Activated CD4-positive, alpha-beta T cell treated with anti-CD3 and anti-CD28 coated beads, Interleukin-2, amount 10 ng/mL, durations not matched to agents 7 days and 5 days (primary cell): ENCODE measurements at places on chromosomes 2 and 18.

- DNase-seq: no peak
These were observed 18.2 kb downstream of the AOX1 start for GRCh38 chr2:200603972-200604371.

GRCh38 chr2:57185568-57185967 is 861.0 kb upstream of the VRK2 start:
- no peak for DNase-seq

DNA sequence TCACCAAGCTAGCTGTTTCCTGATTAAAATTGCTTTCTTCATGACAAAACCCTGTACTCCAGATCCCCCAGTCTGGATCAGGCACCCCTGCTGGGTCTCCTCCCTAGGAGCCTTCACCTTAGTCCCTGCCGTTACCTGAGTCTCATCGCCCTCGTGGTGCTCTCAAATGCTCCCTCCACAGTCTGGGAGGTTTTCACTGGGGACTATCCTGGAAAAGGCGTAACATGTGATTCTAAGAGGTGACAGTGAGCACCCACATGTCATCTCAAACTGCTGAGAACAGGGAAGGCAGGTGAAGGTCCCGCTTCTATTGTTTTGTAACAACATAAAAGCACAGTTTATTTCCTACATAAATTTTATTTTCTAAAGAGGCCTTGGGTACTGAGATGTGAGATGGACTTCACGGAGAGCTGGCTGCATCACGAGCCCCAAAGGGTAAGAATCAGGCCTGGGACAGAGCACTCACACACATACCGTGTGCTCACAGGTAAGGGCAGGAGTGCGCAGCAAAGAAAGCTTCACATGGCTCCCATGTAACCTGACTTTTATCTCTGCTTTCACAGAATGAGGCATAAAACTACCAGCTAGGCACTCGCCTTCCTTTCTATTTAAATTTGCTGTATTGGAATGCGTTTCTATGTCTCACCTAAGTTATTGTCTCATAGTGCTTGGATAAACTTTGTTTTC is 531.5 kb downstream of the RNF144A start:
- no peak for DNase-seq

DNA sequence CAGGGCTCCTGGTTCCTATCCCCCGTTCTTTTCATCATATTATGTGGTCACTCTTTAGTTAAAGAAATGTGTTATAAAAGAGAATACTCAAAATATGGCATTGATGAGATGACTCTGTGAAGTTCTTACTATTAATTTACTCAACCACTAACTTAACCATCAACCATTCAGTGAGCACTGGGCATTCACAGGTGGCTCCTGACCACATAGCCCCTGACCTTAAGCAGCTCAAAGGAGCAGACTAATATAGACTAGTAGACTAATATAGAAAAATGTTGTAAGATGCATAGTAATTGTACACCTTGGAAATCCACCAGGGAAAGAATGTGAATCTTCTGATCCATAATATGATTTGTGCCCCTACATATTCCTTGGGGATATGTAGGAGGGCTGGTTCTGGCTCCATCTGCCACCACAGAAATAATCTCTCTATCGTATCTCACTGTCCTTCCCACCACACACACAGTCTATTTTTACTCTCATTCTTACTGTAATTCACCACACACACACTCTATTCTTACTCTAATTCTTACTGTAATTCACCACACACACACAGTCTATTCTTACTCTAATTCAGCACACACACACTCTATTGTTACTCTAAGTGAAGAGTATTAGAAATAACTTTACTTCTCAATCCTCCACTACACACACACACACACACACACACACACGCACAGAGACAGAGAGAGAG is 188.9 kb upstream of the ITGA4 start:
- DNase-seq: no peak

DNA sequence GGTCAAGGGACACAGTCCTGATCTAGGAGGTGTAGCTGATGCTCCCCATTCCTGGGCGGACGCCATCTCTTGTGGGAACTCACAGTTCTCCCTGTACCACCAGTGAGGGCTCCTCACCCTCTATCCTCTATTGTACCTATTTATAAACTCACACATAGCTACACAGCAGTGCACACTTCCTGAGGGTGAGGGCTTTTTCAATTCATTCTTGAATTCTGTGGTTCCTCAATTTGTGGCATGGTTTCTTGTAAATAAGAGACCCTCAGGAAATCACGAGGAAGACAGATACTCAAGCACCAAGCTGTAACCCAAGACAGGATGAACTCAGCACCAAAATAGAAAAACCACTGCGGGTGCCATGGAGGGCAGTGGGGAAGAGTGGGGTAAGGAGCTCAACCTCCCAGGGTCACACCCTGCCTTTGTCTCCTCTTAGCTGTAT is 245.9 kb upstream of the PXDN start:
- peak; percentile 11 for DNase-seq

- DNase-seq: no peak
These were observed 230.1 kb upstream of the SPOPL start for GRCh38 chr2:138271467-138271866.

DNA sequence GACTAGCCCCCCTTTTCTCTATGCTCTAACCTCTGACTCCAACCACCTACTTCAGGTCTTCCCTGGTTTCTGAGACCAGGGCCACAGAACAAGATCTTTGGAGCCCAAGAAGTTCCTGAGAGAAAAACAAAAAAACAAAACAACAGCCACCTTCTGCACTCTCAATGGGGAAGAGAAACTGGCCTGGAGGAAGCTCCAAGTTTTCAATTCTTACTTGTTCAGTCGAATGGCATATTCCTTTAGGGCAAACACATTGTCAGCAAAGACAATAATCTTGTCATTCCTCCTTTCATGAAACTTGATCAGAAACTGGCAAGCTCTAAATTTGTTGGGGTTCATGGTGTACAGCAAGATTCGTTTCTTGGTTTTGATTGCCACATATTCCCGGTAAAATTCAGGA is 15.0 kb downstream of the ERCC3 start:
- no peak for DNase-seq

- no peak for DNase-seq
These were observed 179.4 kb downstream of the TXNL1 start for GRCh38 chr18:56458770-56459712.

DNA sequence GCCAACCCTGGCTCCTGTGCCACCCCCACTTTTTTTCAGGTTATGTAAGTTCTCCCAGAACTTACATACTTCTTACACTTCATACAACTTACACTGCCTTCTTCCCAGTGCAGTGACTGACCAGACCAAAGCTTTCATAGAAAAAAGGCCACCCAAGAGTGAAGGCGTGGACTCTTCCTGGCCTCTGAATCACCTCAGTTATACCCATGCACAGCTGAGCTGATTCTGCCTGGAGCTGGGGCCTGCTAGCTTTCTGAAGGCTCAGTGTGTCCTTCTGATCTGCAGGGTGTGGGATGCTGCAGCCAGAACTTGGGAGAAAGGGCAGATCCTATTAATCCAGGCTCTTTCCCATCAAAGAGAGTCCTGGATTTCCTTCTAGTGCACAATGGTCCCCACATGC is 216.1 kb downstream of the TTC32 start:
- DNase-seq: no peak

DNA sequence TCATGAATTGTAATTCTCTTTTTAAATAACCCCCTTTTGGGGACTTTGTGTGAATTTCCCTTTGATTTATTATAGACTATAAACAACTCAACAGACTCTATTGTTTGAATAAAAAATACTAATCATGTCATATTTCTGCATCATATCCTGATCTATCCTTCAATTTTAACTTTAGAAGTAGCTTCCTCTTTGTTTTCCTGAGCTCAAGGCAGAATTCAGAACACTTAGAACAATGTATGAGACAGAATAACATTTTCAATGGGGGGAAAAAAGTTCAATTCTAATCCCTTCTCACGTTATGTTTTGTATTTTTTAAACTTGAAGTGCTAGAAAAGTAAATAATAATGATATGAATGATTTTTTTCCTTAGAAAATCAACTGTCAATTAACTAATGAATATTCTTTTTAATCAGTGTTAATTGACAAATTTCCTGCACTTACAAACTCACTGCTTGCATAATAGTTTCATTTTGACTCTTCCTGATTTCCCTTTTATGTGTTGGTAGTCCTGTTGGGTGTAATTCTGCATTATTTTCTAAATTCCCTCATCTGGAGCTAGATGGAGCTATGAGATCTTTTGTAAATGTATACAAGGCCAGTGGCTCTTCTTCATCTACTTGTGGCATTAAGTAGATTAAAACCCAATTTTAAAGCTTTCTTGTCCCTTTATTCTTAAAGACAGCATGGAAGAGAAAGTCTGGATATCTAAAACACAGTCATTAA is 326.1 kb downstream of the PARD3B start:
- no peak for DNase-seq

DNA sequence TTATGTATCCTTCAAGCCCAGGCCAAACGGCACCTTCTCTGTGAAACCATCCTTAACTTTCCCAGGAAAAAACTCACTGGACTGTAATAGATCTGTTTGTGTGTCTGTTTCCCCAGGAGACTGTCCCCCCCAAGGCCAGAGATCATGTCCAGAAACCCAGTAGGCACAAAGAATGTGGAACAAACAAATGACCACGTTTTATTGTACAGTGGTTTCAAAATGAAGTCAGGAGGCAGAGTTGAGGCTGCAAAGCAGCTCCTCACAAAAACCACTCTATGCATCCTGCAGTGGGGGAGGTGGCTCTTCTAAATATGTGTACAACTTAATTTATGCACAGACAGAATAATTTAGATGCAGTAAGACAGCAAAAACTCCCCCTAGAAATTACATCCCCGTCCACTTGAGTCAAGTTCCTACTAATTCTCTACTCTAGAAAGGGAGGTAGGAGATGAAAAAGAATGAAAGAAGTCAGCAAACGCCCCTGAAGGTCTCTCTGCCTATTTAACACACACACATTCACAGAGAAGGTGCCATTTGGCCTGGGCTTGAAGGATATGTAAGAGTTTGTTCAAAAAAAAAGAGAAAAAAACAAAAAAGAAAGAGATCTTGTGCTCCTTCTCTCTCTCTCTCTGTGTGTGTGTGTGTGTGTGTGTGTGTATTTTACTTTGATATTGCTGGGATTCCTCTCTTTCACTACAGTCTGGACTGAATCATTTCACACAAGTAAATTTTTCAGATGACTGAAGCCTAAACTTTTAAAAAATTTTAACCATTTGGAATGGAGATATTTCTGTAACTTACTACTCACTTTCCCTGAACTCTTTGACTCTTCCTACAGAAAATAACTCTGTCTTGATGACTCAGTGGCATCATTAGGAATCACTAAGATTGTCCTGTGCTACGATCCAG is 19.5 kb downstream of the BCL2 start:
- DNase-seq: peak; percentile 59

DNA sequence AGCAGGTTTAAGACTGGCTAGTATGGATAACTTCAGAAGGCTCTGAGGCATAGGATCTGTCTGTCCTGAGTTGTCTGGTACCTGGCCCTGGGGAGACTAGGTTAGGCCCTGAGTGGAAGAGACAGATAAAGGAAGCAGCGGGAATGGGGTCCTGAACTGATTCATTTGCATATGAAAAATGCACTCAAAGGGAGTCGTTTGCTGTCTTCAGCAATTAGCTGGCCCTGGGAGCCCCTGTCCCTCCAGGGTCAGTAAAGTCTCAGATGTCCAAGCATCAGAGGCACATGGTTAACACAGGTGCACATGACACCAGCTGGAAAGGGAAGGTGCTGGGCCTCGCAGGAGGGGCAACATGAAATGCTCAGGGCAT is 172.4 kb downstream of the ACOXL start:
- no peak for DNase-seq

DNA sequence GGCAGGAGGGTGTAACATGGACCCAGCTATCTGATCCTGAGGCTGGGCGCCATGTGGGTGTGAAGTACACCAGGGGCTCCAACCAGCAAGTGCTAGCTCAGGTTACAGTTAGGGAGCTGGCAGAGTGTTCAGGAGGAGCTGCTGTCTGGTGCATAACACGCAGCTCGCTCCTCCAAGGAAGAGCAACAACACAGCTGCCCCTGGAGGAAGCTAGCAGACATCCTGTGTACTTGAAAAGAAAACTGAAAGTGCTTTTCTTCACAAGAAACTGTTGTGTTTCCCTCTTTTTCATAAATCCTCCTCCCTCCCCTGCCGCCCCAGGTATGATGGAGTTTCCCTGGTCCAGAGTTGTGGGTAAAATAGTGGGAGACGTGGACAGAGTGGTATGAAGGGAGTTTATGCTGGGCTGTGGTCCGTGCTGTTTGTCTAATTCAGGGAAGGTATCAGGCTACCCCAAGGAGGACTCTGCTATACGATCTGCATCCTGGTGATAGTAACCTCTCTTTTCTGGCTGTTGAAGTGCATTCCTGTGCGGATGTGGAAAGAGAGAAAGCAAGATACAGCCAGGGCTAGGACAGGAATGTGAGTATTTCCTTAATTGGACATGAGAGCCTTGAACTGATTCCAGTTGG is 6.1 kb upstream of the LBH start:
- peak; percentile 66 for DNase-seq

DNA sequence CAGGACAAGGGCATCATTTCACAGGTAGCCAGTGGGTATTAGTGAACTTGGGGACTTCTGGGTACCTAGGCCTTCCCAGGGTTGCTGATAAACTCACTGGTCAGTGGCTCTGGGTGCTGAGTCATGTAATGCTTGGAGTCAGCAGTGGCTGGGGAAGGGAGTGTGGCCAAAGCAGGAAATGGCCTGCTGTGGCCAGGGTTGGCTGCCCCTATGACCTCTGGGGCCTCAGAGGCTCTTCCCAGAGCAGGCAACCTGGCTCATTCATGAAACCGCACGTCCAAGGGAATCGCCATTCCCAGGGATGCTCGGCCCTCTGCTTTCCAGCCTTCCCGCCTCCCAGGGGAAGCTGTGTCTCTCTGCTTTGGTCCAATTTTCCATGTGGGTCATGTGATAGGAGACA is 294.9 kb downstream of the DYSF start:
- DNase-seq: no peak

DNA sequence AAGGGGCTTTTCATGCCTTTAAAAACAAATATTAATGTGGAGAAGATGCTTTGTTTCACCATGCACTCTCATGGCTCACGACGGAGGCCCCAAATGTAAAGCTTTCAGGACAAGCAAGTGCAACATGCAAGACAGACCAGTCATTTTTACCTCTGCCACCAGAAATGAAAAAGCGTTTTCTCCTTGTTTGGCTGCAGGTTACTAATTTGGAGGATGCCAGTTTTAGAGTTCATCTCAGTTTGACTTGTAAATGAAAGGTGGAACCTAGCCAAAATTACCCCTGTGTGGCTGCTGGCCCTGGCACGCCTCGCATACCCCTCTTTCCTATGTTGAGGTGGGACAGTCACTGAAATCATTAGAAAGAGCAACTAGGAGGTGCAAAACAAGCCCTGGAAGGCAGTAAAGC is 138.6 kb downstream of the BCL2 start:
- no peak for DNase-seq

GRCh38 chr2:96520697-96521096 is 15.5 kb upstream of the NEURL3 start:
- no peak for DNase-seq

GRCh38 chr18:48694295-48694694 is 155.5 kb downstream of the CTIF start:
- no peak for DNase-seq
